ENCODE measurements at places on chromosomes 1 and 21.

- DNase-seq: no peak
Measured at GRCh38 chr1:2378441-2378851, 12.9 kb downstream of the MORN1 start.

- DNase-seq: no peak
Measured at GRCh38 chr1:41626146-41626545, 141.7 kb upstream of the EDN2 start.

DNA sequence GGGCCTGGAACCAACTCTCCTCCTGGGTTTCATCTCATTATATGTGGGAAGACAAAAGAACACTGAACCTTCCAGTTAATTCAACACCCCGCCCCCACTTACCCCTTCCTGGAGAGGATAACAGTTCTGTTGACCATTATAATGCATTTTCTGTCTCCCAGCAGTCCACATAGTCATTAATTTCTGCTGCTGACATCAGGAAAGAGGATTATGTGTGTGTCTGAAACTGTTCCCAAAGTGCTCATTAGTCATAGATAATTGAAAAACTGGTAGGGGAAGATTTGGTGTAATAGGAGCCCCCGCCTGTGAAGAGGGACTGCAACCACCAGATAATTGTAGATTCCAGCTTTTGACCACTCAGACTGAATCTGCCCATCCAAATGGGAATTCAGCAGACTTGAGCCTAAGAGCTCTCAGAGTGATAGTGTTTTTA lies 208.7 kb downstream of the FGGY start:
- no peak for DNase-seq

DNA sequence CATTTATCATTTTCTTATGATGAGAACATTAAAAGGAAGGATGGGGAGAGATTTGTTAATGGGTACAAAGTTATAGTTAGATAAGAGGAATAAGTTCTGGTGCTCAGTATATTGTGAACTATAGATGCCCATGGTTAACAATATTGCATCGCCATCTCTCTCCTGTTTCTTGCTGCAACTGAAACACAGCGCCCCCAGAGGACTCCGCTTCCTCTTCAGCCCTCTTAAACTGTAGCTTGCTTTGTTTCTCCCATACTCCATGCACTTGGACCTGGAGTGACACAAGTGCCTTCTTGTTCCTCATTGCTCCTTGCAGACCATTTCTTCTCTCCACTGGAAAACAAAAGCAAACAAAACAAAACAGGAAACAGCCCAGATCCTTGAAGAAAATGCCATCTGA lies 70.1 kb upstream of the NTPCR start:
- DNase-seq: peak; percentile 30

DNA sequence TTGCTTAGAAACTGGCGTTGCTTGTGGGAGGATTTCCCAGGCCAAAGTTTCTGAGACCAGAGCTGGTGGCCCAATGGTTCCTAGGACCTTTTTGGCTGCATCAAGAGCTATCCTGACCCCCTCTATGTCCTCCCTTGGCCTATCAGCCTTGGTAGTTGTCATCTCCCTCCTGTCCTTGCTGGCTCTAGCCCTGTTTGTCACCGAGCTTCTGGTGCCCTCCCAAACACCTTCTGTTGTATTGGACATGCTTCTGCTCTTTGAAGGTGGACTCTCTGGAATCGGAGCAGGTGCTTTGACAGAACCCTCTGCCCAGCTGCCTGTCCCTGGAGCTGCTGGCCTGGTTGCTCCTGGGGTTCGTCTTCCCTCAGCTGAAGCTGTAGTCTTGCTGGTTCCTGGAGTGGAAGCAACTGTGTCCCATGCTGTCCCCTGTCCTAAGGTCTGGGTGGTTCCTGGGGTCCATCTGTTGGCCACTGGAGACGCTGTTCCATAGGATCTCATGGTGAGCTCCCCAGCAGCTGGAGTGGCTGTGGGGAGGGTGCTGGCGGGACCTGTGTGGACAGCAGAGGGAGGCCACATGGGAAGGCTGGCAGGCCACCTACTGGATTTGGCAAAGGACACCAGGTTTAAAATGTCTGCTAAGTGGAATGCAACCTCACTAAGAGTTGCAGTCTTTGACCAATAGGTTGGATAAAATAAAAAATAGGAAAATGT lies 9.4 kb downstream of the FCAMR start:
- no peak for DNase-seq

DNA sequence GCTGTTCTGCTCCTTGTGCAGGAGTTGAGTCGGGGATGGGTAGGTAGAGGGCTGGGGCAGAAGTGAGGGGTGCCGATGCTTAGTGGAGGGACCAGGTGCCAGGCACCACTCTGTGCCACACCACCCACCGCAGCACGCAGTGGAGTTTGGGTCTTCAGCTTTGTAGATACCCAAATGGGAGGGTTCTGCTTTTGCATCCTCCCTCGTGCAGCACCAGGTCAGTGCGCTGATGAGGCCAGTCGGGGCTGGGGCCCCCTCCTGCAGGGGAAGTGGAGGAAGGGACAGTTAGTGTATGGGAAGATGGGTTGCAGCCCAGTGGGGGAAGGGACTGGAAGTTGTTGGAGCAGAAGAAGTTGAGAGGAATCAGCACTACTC lies 244.0 kb downstream of the RHOU start:
- DNase-seq: no peak

DNA sequence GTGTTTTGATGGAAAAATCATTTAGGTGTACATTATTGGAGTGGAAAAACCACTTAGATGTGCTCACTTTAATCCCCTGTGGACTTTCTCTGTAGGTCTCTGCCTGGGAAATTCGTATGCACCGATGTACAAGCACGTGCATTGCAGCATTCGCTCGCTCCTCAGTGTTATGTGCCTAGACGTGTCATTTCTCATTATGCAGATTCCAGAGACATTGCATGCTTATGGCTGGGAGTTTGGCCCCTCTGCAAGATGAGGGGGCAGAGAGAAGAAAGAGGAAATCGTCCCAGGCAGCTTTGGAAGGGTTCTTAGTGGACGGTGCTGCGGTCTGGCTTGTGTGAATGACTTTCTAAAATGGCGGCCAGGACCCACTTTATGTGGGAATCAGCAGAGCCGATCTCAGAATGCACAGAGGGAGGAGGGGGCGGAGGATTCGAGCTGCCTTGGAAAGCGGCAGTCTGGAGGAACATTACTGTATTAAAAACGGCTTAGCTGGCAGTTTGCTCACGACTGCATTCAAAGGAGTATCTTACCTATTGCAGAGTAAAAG lies 2.3 kb downstream of the SPEN start:
- DNase-seq: peak; percentile 16

GRCh38 chr1:64941461-64942117 lies 24.8 kb downstream of the JAK1 start:
- no peak for DNase-seq

GRCh38 chr21:44710294-44710665 lies 1.1 kb downstream of the TSPEAR start:
- DNase-seq: no peak

GRCh38 chr1:46134660-46135331 lies 2.4 kb upstream of the PIK3R3 start:
- peak; percentile 37 for DNase-seq

GRCh38 chr21:19353256-19353655 lies 949.7 kb upstream of the TMPRSS15 start:
- no peak for DNase-seq

DNA sequence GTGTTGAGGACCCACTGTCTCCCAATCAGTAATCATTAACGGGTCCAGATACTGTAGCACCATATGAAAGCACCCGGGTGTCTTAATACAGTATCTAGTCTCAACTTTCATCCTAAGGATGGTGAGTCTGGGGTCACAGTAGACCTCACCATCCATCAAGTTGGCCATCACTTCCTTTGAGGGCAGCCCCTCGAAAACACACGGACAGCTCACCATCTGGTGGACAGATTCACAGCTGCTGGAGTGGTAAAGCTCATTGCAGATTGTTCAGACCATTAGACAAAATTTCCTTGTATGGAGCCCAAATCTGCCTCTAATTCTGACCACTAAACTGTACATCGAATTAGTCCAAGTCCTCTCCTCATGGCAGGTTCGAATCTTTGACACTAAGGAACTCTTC lies 123.1 kb downstream of the PGBD5 start:
- no peak for DNase-seq

GRCh38 chr1:85307987-85308832 lies 31.8 kb upstream of the BCL10 start:
- peak; percentile 72 for DNase-seq

DNA sequence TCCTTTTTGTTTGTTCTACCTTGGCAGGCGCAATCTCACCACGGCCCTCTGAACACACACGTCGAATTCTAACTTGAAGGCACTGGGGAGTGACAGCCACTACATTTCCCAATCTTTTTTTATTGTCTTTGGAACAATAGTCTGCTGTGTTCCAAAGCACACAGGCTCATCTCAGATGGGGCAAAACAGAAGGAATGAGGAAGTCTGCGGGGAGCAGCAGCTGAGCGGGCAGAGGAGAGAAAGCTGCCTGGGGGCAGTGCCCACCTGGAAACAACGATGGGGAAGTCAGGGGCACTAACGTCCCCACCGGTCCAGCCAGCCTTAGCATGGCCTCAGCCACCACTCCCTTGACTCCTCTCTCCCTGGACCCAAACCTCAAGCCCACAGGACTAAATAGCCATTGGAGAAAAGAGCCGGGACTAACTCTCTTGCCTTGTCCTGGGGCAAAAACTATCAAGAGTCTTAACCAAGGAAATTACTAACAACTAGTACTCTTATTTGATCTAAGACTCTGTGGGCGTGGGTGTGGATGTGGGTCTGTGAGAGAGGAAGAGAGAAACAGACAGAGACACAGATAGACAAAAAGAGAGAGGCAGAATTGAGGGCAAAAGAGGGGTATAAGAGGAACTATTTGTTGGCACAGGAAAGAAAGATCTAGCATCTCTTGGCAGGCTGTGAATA lies 34.2 kb downstream of the SYF2 start:
- DNase-seq: no peak

- no peak for DNase-seq
Measured at GRCh38 chr1:228652116-228652515, 83.2 kb upstream of the RHOU start.

DNA sequence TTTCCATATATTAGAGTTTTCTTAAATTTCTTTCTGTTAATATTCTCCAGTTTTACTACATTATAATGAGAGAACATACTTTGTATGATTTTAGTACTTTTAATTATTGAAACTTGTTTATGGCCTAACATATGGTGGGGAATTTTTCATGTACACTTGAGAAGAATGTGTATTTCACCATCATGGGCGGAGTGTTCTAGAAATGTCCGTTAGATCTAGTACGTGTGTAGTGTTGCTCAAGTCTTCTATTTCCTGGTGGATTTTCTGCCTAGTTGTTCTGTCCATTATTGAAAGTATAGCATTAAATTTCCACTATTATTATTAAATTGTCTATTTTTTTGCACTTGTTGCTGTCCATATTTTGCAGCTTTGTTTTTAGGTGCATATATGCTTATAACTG lies 64.0 kb upstream of the RGS21 start:
- no peak for DNase-seq

DNA sequence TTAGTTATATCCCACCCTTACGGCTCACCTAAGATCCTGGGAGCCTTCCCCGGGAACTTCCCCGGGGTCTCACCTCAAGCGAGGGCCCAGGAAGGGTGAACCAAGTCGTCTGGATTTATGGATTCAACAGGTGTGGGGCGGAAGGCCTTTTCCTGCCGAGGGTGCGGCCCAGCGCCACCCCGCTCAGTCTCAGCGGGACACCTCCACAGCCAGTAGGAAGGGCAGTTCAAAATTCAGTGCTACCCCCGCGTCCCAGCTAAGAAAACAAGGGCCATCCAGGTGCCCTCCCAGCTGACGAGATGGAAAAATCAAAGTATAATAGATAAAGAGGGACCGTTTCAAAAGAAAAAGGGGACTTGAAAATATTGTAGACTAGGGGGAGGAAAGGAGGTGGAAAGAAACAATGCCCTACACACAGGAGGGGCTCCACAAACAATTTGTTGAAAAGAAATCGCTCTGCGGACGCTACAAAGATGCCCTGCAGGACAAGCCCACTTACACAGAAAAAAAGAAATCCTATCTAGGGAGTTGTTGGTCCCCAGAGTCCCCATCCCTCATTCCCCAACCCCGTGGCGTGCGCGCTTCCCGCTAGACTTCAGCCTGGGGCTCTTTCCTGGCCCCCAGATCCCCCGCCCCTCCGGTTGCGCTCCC lies 1.3 kb downstream of the SLC2A1 start:
- DNase-seq: no peak

- DNase-seq: peak; percentile 61
Measured at GRCh38 chr1:115839029-115839678, 1.8 kb downstream of the NHLH2 start.

GRCh38 chr1:221419513-221420095 lies 322.3 kb downstream of the DUSP10 start:
- DNase-seq: peak; percentile 19

DNA sequence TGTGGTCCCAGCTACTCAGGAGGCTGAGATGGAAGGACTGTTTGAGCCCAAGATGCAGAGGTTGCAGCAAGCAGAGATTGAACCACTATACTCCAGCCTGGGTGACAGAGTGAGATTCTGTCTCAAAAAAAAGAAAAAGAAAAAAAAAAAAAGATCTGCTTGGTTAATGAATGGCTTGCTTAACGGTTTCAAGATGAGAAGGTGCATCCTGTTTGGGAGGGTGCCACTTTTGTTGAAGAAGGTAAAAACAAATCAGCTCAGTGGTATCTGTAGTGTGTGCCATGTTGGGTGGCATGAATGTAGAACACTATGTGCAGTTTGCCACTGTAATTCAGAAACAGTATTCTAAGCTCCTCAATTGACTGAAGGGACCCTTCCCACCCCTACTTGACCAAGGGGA lies 94.9 kb upstream of the ETV3 start:
- DNase-seq: no peak

- DNase-seq: no peak
Measured at GRCh38 chr1:67327864-67328466, 20.3 kb downstream of the IL12RB2 start.

- no peak for DNase-seq
Measured at GRCh38 chr1:226563666-226564065, 15.1 kb downstream of the STUM start.

- no peak for DNase-seq
Measured at GRCh38 chr1:212402666-212403321, 11.9 kb downstream of the PACC1 start.

DNA sequence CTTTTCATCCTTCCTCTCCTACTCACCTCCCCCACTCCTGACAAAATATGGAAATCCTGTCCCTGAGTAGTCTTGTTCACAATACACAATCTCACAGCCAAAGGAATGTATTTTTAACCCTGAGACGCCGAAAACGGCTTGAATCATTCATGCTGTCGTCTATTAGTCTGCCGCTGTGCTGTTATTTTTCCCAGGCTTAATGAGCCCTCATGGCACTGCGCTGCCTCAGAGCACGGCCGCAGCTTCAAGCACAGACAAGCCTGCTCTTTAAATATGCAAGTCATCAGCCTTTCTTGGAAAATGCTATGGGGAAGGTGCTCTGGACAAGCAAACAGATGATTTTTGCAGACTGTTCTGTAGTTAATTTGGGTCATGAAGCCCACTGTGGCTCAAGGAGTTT lies 302.7 kb downstream of the DISC1 start:
- no peak for DNase-seq

- no peak for DNase-seq
Measured at GRCh38 chr1:91621907-91622306, 121.3 kb downstream of the CDC7 start.

DNA sequence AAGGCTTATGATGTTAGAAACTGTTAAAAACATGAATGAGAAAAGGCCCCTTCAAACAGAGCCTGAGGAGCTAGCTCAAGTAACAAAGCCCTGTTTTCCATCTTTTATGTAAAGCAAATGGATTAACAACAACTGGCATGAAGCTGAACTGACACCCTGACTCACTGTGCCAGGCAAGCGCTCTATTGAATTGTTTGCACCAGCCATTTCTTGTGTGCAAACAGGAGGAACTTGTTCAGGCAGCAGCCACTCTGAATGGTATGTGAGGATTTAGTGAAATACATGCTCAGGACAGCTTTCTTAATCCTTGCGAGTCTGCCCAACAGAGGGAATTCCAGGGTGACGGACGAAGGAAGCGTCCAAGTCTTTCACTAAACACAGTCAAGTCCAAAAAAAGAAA lies 291.1 kb upstream of the ADGRL2 start:
- DNase-seq: peak; percentile 8
